Right atrium auricular region (tissue), 2 donors: ENCODE measurements at places on chromosomes 5 and 9. TPM values are rescaled to one million over a fixed set of nuclear protein-coding genes. Genes with fewer than 3 reads are reported as not detected.

- peaks cover 17% of the 10 kb centered on the region for H3K36me3 ChIP-seq
- H3K4me3 ChIP-seq, result no peak overlapping the region
- DNase-seq, result no peak
- H3K4me1 ChIP-seq, result no peaks in the 10 kb centered on the region
- H3K27ac ChIP-seq, result no peak overlapping the region
These were observed 41.1 kb downstream of the NDUFS4 start for GRCh38 chr5:53601570-53601969.

DNA sequence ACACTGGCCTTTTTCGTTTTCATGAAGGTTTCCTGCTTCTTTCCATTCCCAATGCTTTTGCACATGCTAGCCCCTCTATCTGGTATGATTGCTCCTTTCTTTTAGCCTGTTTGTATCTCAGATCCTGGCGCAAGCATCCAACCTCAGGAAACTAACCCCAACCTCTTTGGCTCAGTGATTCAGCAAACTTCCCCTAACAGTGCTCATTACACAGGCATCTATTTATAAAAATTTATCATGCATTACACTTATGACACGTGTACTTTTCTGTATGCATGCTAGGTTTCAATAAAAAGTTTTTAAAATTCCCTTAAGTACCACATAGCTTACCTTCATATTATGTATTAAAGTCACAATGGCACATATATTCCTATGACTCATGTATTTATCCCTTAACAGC lies 218.9 kb downstream of the EPB41L4A start:
- no peak overlapping the region for H3K27ac ChIP-seq
- peaks cover 40% of the 10 kb centered on the region for H3K36me3 ChIP-seq
- no peak for DNase-seq
- H3K4me3 ChIP-seq, result no peak overlapping the region

DNA sequence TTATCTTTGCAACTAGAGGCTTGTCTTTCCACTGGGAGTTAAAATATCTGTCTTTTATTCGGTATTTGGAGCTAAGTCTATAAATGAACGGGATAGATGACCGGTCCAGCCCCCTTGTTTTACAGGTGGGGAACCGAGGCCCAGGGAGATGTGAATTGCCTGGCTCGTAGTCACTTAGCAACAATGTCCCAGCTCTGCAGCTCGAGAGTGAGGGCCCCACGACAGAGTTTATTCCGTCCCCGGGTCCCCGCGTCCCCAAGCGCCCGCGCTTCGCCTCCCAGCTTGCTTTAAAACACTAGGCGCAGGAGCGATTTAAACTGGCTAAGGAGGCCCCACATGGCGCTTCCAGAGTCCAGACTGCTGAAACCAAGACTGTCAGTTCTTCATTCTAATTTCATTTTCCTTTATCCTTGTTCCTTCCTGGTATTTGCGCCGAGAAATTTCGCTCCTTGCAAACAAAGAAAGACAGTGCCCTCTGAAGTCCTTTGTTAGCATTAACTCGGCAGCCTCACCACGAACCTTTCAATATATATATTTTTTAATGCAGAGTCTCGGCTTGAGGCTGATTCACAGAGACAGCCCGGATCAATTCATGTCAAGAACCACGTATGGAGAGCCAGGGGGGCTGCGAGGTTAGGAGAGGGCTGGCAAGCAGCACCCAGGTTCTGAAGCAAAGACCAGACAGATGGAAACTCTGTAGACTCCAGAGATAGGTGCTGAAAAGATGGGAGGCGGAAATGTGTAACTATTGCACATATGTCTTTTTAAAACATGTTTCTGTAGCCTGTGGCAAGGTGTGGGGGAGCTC lies 1.4 kb upstream of the ENC1 start:
- no peaks in the 10 kb centered on the region for H3K27me3 ChIP-seq
- peak overlapping the region; percentile 81 for H3K27ac ChIP-seq
- peaks cover 38% of the 10 kb centered on the region for H3K4me1 ChIP-seq
- H3K4me3 ChIP-seq, result peak overlapping the region; percentile 72

GRCh38 chr5:170362656-170363055 lies 26.5 kb downstream of the KCNMB1 start:
- no peaks in the 10 kb centered on the region for H3K36me3 ChIP-seq
- H3K27ac ChIP-seq, result peak overlapping the region; percentile 58
- no peaks in the 10 kb centered on the region for H3K4me1 ChIP-seq
- H3K27me3 ChIP-seq, result no peaks in the 10 kb centered on the region

DNA sequence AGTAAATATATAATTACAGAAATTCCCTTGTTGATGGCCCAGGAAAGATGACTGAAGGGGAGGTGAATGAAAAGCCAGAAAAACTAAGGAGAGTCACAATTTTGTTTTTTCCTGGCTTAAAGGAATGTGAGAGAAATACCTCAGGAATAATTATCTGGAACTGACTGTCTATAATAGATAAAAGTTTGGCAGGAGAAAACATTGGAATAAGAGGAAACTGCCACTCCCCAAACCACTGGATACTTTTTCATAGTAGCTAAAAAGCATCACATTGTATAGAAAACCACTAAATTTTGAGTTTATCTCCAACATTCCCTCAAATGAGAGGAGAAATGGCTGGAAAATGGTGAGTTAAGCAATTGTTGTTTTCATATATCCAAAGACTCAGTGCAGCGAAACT lies 326.0 kb downstream of the NPR3 start:
- no peak for DNase-seq
- no peak overlapping the region for H3K4me3 ChIP-seq
- no peaks in the 10 kb centered on the region for H3K36me3 ChIP-seq
- no peaks in the 10 kb centered on the region for H3K27me3 ChIP-seq
- no peak overlapping the region for H3K27ac ChIP-seq

GRCh38 chr5:171848486-171848885 lies 62.9 kb downstream of the SMIM23 start:
- no peaks in the 10 kb centered on the region for H3K36me3 ChIP-seq
- no peaks in the 10 kb centered on the region for H3K27me3 ChIP-seq
- DNase-seq, result no peak
- H3K4me1 ChIP-seq, result no peaks in the 10 kb centered on the region
- no peak overlapping the region for H3K27ac ChIP-seq

- no peak for DNase-seq
- H3K4me3 ChIP-seq, result no peak overlapping the region
- no peaks in the 10 kb centered on the region for H3K27me3 ChIP-seq
- no peaks in the 10 kb centered on the region for H3K4me1 ChIP-seq
These were observed 131.7 kb upstream of the VLDLR start for GRCh38 chr9:2489838-2490314.

DNA sequence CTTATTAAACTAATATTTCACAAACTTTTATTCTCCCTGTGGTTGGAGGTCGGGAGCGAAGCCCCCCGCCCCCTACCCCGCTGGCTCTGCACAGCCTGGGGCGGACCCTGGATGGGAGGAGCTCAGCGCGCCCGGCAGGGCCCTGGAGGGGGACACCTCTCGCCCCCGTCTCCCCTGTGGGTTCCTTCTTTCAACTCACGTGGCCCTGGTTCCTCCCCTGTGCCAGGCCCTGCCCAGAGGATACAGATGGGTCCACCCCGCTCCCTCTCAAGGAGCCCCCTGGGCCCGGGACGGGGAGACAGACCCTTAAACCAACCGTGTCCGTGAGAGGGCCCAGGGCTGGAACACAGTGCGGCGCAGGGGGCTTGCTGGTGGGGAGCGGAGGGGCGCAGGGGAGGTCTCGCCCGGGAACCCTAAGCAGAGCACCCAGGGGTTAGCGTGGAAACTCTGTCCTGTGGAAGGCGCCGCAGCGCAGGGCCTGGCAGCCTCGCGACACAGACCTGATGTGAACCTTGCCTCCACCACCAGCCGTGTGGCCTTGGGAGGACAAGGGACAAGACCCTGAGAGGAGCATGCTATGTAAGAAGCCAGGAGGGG lies 103.7 kb upstream of the MVB12B start:
- no peak overlapping the region for H3K27ac ChIP-seq
- peaks cover 9% of the 10 kb centered on the region for H3K27me3 ChIP-seq
- no peak overlapping the region for H3K4me3 ChIP-seq
- no peaks in the 10 kb centered on the region for H3K36me3 ChIP-seq

DNA sequence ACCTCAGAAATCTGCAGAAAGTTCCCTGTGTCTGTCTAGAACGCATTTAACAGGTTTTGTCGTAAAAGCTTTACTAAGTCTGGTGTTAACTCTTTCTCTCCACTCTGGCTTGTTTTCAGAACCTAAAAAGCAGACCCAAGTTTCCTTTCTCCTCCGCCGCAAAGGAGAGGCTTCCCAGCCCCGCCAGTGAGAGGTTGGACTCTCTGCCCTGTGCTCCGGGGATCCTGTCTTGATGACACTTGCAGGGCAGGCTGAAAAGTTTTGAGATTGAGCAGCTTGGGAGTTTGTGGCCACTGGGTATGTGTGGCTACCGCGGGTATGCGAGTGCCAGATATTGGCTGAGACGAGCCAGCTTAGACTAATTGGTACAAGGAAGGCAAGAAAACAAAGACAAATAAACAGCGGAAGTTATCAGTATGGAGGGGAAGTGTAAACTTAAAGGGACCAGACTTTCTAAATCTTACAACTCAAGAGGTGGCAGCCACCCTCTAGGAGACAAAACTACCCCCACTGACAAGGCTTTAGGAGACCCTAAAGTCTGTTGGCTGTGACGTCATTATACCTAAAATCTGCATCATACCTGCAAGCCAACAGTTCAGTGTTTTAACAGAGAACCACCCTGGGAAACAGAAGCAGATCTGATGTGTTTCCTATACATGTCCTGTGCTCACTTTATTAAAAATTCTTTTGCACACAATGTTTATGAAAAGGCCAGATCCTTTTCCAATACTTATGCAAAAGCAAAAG lies 41.0 kb upstream of the PCDHB1 start:
- no peak for DNase-seq
- no peaks in the 10 kb centered on the region for H3K27me3 ChIP-seq
- no peaks in the 10 kb centered on the region for H3K36me3 ChIP-seq
- H3K27ac ChIP-seq, result no peak overlapping the region
- H3K4me3 ChIP-seq, result no peak overlapping the region

GRCh38 chr5:4099386-4099785 lies 503.8 kb downstream of the IRX1 start:
- no peak for DNase-seq
- H3K27me3 ChIP-seq, result no peaks in the 10 kb centered on the region
- H3K4me1 ChIP-seq, result no peaks in the 10 kb centered on the region
- H3K27ac ChIP-seq, result no peak overlapping the region

DNA sequence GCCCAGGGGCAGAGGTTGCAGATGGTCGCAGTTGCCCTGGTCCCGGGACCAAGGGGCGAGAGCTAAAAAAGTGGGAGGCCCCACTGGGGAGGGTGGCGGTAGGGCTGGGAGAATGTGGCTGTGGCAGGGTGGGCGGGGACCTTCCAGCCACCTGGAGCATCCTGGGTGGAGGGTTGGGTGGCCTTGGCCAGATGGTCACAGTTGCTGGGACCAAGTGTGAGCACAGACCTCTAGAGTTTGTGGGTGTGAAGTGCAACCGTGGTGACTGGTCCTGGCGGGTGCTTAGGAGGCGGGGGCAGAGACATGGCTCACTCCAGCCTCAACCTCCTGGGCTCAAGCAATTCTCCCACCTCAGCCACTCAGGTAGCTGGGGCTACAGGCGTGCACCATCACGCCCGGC lies 5.7 kb upstream of the TRAF2 start:
- H3K36me3 ChIP-seq, result no peaks in the 10 kb centered on the region
- H3K4me3 ChIP-seq, result no peak overlapping the region
- H3K27ac ChIP-seq, result no peak overlapping the region
- no peaks in the 10 kb centered on the region for H3K4me1 ChIP-seq

DNA sequence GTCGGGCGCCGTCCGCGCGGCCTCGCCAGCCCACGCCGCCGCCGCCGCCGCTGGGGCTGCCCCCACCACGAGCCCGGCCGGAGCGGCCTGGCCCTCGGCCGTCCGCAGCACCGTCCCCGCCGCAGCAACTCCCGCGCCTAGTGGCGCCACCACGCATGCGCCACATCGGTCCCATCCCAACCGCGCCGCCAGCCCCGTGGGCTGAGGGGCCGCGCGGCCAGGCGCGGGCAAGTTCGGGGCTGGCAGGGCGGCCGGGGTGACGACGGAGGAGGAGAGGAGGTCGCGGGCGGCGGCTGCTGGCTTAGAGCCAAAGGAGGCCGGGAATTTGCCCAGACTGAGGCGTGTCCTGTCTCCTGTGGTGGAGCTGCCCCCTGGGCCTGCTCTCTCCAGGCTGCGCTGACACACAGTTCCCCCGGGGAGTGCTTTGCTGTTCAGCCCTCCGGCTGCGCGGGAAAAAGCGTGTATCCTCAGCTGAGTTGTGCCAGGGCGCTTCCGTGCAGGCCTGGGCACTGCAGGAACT lies at the start of gene TUSC1:
TSS of gene TUSC1 (minus strand) at position 298 of the 520 bp plus-strand sequence. CDS start at position 166, 132 bp downstream.
- H3K27ac ChIP-seq, result peak within 1 kb of the TSS; percentile 98
- no peaks in the 10 kb centered on the region for H3K4me1 ChIP-seq
- peak; percentile 90 for DNase-seq
- H3K36me3 ChIP-seq, result no peaks in the 10 kb centered on the region

DNA sequence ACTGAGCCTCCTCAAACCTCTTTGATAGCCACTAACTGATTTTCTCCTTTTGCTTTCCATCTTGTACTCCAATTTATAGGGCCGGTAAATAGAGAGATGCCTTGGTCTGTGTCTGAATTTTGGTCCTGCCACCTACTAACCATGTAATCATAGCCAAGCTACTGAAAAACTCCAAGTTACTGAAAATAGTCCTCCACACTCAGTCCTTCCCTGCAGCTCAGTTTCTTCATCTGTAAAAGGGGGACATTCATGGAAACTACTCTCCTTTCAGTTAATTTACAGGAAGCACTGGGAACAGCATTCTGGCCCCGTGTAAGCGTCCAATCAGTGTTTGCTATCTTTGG lies 30.0 kb upstream of the TGFBR1 start:
- H3K4me1 ChIP-seq, result peaks cover 35% of the 10 kb centered on the region
- H3K27ac ChIP-seq, result no peak overlapping the region
- H3K27me3 ChIP-seq, result no peaks in the 10 kb centered on the region
- no peak for DNase-seq
- no peaks in the 10 kb centered on the region for H3K36me3 ChIP-seq

DNA sequence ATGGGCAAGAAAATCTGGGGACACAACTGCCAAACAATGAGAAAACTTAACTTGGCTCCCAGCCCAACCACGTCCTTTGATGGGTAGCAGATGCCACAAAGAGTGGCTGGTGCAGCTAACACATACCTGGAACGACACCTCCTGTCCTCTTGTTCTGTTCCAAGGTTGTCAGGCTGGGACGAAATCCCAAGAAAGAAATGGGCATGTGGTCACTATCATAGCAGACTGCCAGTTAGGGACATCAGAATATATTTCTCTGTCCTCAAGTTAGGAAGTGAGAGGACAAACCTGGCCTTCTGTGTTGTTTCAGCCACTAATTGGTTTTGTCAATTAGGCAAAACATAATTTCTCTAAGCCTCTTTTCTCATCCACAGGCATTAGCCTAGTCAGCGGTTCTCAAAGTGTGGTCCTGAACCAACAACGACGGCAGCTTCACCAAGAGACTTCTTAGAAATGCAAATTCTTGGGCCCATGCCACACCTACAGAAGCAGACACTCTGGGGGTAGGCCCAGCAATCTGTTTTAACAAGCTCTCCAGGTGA lies 63.4 kb downstream of the RAPGEF1 start:
- peak overlapping the region; percentile 93 for H3K27ac ChIP-seq
- no peak overlapping the region for H3K4me3 ChIP-seq
- DNase-seq, result peak; percentile 60
- H3K27me3 ChIP-seq, result no peaks in the 10 kb centered on the region
- no peaks in the 10 kb centered on the region for H3K36me3 ChIP-seq

LCN9 gene
- total RNA-seq, result not detected

RASGRF2 gene
- total RNA-seq, result 3.5 TPM

INPP5E gene
- 6.4 TPM for total RNA-seq

CCT5 gene
- 140 TPM for total RNA-seq

AQP7 gene
- total RNA-seq, result 74.9 TPM

RELL2 gene
- 0.41 TPM for total RNA-seq

OR1J2 gene
- not detected for total RNA-seq

RAB3C gene
- total RNA-seq, result 0.07 TPM

DMRT3 gene
- not detected for total RNA-seq
